Effector memory CD8-positive, alpha-beta T cell (primary cell): ENCODE measurements at places on chromosomes 7 and 10.

DNA sequence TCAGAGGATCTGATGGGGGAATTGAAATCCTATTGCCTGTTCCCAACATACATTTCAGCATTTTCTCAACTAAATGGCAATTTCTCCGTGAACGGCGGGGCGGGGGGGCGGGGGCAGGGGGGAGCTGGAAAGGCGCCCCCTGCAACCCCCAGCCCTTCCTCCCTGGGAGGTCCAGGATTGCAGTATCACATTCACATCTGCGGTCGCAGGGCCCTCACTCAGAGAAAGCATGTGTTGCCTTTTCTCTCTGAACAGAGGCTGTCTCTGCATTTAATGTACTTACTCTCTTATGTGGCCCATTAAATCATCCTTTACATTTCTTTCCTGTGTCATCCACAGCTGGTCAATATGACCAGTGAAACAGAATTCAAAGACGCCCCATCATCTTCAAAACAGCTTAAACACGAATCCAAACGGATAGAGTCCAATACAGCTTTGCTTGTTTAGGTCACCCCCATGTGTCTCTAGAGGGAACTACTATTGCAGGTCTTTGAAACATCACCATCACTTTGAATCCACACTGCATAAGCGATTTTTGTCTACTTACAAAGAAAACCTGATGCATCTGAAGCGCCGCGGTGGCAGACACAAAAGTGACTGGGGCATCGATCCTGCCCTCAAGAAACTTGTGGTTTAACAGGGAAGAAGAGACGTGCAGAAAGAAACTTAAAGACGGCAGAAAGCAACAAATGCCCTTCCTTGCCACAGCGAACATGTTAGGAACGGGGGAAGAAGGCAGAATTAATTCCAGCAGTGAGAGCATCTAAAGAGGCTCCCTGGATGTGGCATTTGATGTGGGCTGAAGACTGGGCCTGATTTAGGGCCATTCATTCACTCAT, 17.0 kb upstream of the ECHDC3 start:
- no peak for DNase-seq
- no peaks in the 10 kb centered on the region for H3K36me3 ChIP-seq
- H3K4me3 ChIP-seq: no peak overlapping the region
- H3K4me1 ChIP-seq: no peaks in the 10 kb centered on the region

DNA sequence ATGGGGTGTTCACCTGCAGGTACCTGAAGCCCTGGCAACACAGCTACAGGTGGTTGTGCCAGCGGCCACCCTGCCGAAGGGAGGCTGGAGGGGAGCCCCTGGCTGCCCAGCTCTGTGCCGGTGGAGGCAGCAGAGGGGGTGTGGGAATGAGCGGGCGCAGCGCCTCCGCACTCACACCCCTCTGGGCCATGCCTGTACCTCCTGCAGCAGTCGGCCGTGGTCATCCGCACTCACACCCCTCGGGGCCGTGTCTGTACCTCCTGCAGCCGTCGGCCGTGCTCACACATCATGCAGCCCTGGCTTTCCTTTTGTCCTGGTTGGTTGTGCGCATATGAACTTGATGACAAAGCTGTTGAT, 1.7 kb downstream of the ZNF511 start:
- no peaks in the 10 kb centered on the region for H3K27me3 ChIP-seq
- no peak overlapping the region for H3K4me3 ChIP-seq
- peaks cover 23% of the 10 kb centered on the region for H3K4me1 ChIP-seq
- peaks cover 48% of the 10 kb centered on the region for H3K36me3 ChIP-seq
- H3K27ac ChIP-seq: no peak overlapping the region

- H3K4me1 ChIP-seq: no peaks in the 10 kb centered on the region
- no peak overlapping the region for H3K4me3 ChIP-seq
- DNase-seq: no peak
- no peak overlapping the region for H3K27ac ChIP-seq
These were observed 199.1 kb upstream of the LYZL2 start for GRCh38 chr10:30828680-30829079.

GRCh38 chr10:104243512-104243911, 11.2 kb upstream of the GSTO1 start:
- H3K4me3 ChIP-seq: no peak overlapping the region
- no peaks in the 10 kb centered on the region for H3K4me1 ChIP-seq
- DNase-seq: no peak
- H3K27ac ChIP-seq: no peak overlapping the region
- H3K36me3 ChIP-seq: no peaks in the 10 kb centered on the region

DNA sequence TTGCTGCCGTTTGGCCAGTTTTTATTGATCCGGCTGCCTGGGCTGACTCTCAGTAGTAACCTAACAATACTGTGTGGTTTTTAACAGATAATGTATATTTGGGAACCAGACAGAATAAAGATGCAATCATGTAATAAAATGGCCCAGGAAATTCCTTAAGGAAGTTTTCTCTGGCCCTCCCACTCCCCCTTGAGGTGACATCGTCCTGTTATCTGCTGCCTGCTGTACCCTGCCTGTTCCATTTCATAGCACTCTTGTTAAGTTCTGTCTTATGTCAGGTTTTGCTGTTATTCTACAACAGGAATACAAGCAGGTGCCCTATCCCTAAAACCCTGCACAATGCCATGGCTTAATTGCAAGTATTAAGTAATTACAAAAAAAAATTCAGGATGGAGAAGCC, 12.5 kb downstream of the ITGB8 start:
- DNase-seq: no peak
- no peaks in the 10 kb centered on the region for H3K36me3 ChIP-seq
- no peaks in the 10 kb centered on the region for H3K27me3 ChIP-seq
- no peak overlapping the region for H3K27ac ChIP-seq
- no peaks in the 10 kb centered on the region for H3K4me1 ChIP-seq

- H3K27ac ChIP-seq: no peak overlapping the region
- H3K4me3 ChIP-seq: no peak overlapping the region
- no peaks in the 10 kb centered on the region for H3K36me3 ChIP-seq
- no peaks in the 10 kb centered on the region for H3K27me3 ChIP-seq
These were observed 138.7 kb upstream of the SORCS1 start for GRCh38 chr10:107303203-107303602.

- peaks cover 2% of the 10 kb centered on the region for H3K36me3 ChIP-seq
- no peak overlapping the region for H3K4me3 ChIP-seq
- no peaks in the 10 kb centered on the region for H3K27me3 ChIP-seq
- peaks cover 6% of the 10 kb centered on the region for H3K4me1 ChIP-seq
- no peak for DNase-seq
These were observed 46.8 kb downstream of the ADAM12 start for GRCh38 chr10:126341491-126341890.

DNA sequence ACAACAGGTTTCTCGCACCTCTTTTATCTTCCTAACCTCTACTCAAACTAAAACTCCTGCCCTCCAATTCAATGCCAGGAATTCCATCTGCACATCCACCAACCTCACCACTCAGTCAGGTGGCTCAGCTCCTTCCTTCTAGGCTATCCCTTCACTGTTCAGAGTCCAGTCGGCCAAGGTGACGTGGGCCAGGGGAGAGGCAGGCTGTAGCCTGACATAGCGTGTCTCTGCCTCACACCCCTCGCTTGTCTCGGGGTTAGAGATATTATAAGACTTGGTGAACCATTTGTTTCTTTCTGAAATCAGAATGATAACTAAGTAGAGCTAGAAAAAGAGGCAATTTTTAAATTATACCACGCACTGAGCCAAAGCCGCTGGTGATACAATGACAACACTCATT, 31.1 kb downstream of the HIPK2 start:
- H3K36me3 ChIP-seq: peaks cover 7% of the 10 kb centered on the region
- H3K27ac ChIP-seq: peak overlapping the region; percentile 16
- no peak overlapping the region for H3K4me3 ChIP-seq

GRCh38 chr7:50287129-50287528, 17.4 kb upstream of the IKZF1 start:
- no peaks in the 10 kb centered on the region for H3K27me3 ChIP-seq
- no peak overlapping the region for H3K27ac ChIP-seq
- H3K36me3 ChIP-seq: no peaks in the 10 kb centered on the region

GRCh38 chr10:25701652-25702051, 232.4 kb upstream of the MYO3A start:
- H3K4me3 ChIP-seq: no peak overlapping the region
- no peak overlapping the region for H3K27ac ChIP-seq
- H3K27me3 ChIP-seq: no peaks in the 10 kb centered on the region
- DNase-seq: no peak
- no peaks in the 10 kb centered on the region for H3K4me1 ChIP-seq
- no peaks in the 10 kb centered on the region for H3K36me3 ChIP-seq

- no peak overlapping the region for H3K27ac ChIP-seq
- no peak overlapping the region for H3K4me3 ChIP-seq
- no peak for DNase-seq
- H3K27me3 ChIP-seq: peaks cover 96% of the 10 kb centered on the region
- peaks cover 18% of the 10 kb centered on the region for H3K4me1 ChIP-seq
These were observed 85.9 kb upstream of the PAX2 start for GRCh38 chr10:100659361-100660098.

DNA sequence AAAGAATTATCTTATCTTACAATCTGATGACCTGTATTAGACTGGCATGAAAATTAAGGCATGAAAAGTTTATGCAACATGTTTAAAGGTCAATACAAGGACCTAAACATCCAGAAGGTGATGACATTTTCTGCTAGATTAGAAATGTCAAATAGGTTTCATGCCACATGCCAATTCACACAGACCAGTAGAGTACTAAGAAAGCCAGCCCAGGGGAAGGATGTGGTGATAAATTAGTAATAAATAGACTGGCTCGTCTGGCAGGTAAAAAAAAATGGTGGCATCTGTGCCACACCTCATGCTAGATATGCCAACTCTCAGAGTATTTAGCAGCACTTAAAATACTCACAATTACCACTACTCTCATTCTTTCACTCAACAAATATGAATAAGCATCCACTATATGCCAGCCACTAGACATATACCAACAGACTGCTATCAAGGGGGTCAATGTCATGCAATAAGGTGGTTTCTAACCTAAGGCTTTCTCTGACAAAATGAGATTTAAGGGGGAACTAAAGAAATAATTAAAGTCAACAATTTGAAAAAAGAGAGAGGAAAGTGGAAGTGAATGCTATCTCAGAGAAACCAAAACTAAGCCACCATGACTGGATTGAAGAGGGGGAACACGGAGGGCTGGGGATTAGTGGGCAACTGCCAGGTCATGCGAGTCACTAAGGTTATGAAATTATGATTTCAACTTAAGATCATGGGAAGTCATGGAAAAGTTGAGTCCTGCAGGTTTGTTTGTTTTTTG, 83.5 kb downstream of the SGMS1 start:
- DNase-seq: no peak
- peaks cover 50% of the 10 kb centered on the region for H3K4me1 ChIP-seq
- peak overlapping the region; percentile 11 for H3K27ac ChIP-seq
- no peaks in the 10 kb centered on the region for H3K27me3 ChIP-seq
- H3K36me3 ChIP-seq: no peaks in the 10 kb centered on the region
- no peak overlapping the region for H3K4me3 ChIP-seq

GRCh38 chr7:39816462-39817060, 133.5 kb upstream of the CDK13 start:
- H3K4me1 ChIP-seq: no peaks in the 10 kb centered on the region
- no peaks in the 10 kb centered on the region for H3K36me3 ChIP-seq
- H3K4me3 ChIP-seq: no peak overlapping the region
- peaks cover 53% of the 10 kb centered on the region for H3K27me3 ChIP-seq

DNA sequence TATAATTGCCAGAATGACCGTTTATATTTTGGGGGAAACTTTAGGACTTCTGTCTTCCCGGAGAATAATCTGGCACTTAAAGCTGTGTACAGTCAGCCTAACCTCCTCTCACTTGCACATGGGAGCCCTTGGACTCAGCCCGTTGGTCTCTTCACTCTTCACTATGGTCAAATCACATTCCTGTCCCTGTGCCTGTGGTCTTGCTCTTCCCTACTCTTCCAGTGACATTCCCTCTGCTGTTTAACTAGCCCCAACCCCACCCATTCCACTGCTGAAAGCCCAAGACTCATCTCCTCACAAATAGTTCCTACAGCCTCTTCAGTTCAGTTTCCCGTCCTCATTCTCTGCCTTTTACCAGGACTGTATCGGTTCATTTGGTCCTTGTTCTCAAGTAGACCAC, 135.0 kb downstream of the DYNC1I1 start:
- H3K36me3 ChIP-seq: no peaks in the 10 kb centered on the region
- H3K4me3 ChIP-seq: no peak overlapping the region
- DNase-seq: no peak
- peaks cover 40% of the 10 kb centered on the region for H3K27me3 ChIP-seq
- no peak overlapping the region for H3K27ac ChIP-seq
- no peaks in the 10 kb centered on the region for H3K4me1 ChIP-seq

GRCh38 chr7:91837397-91838070, 43.0 kb downstream of the MTERF1 start:
- no peak overlapping the region for H3K4me3 ChIP-seq
- H3K36me3 ChIP-seq: no peaks in the 10 kb centered on the region
- peaks cover 1% of the 10 kb centered on the region for H3K4me1 ChIP-seq
- no peak overlapping the region for H3K27ac ChIP-seq
- H3K27me3 ChIP-seq: no peaks in the 10 kb centered on the region
- DNase-seq: no peak

GRCh38 chr7:33109758-33110238, 594 bp upstream of the RP9 start:
- DNase-seq: no peak
- no peaks in the 10 kb centered on the region for H3K36me3 ChIP-seq
- H3K27ac ChIP-seq: no peak overlapping the region
- peaks cover 18% of the 10 kb centered on the region for H3K4me1 ChIP-seq
- H3K4me3 ChIP-seq: peak overlapping the region; percentile 81

GRCh38 chr7:136847858-136848257, 20.6 kb upstream of the CHRM2 start:
- H3K4me3 ChIP-seq: no peak overlapping the region
- no peak overlapping the region for H3K27ac ChIP-seq
- H3K27me3 ChIP-seq: no peaks in the 10 kb centered on the region
- no peaks in the 10 kb centered on the region for H3K36me3 ChIP-seq
- DNase-seq: no peak

- no peak for DNase-seq
- no peak overlapping the region for H3K4me3 ChIP-seq
- H3K27ac ChIP-seq: no peak overlapping the region
- no peaks in the 10 kb centered on the region for H3K36me3 ChIP-seq
- H3K27me3 ChIP-seq: peaks cover 5% of the 10 kb centered on the region
- H3K4me1 ChIP-seq: no peaks in the 10 kb centered on the region
These were observed 56.0 kb downstream of the CAMK2B start for GRCh38 chr7:44269417-44269816.

- no peak overlapping the region for H3K27ac ChIP-seq
- DNase-seq: no peak
- H3K36me3 ChIP-seq: no peaks in the 10 kb centered on the region
- H3K27me3 ChIP-seq: peaks cover 4% of the 10 kb centered on the region
- no peaks in the 10 kb centered on the region for H3K4me1 ChIP-seq
These were observed 5.8 kb downstream of the NEBL start for GRCh38 chr10:20891338-20891714.

GRCh38 chr10:124044143-124044862, 49.1 kb downstream of the CHST15 start:
- H3K27me3 ChIP-seq: peaks cover 24% of the 10 kb centered on the region
- no peak overlapping the region for H3K4me3 ChIP-seq
- no peak for DNase-seq
- peaks cover 3% of the 10 kb centered on the region for H3K36me3 ChIP-seq
- H3K27ac ChIP-seq: no peak overlapping the region
